GM19239 (cell line): ENCODE measurements at places on chromosomes 6 and 20.

DNA sequence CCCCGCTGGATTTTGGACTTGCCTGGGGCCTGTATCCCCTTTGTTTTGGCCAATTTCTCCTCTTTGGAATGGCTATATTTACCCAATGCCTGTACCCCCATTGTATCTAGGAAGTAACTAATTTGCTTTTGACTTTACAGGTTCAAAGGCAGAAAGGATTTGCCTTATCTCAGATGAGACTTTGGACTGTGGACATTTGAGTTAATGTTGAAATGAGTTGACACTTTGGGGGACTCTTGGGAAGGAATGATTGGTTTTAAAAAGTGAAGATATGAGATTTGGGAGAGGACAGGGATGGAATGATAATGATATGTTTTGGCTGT is 1220.3 kb upstream of the CITED2 start:
- DNase-seq: no peak

GRCh38 chr20:60667641-60668040 is 584.4 kb upstream of the CDH4 start:
- DNase-seq: no peak

GRCh38 chr6:13917141-13917540 is 7.6 kb upstream of the RNF182 start:
- no peak for DNase-seq

DNA sequence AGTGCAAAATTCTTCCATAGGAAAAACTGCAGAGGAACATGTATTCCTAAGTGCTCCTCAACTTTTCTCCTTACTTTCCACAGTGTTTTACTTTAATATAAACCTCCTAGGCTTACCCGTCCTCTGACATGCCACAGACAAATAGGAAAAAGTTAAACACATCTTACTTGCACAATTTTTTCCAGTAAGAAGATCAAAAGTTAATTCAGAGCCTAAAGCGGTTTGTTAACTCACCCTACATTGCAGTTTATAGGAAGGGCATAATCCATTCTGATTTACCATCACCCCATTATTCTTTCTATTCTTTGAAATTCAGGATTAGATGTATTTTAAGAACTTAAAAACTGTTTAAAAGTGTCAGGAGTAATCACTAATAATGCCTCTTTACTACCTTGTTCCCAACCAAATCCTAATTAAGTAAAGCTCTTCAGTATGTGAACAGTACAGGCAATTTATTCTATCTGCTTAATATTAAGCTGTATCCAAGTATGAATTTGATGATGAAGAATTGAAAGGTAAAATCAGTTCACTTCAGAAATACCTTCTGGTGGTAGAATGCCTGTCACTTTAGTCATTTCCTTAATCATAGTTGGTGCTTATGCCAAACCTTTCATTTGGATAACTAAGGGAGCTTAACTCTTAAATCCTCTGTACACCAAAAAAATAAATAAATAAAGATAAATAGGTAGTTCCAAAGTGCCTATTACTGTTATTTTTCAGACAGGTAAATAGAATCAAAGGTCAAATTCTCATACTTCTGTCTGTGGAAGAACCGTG is 292.0 kb downstream of the ALDH8A1 start:
- no peak for DNase-seq
